ENCODE measurements at places on chromosomes 5 and 9.

GRCh38 chr5:144567421-144567780 is 396.7 kb downstream of the KCTD16 start:
- no peak for DNase-seq

DNA sequence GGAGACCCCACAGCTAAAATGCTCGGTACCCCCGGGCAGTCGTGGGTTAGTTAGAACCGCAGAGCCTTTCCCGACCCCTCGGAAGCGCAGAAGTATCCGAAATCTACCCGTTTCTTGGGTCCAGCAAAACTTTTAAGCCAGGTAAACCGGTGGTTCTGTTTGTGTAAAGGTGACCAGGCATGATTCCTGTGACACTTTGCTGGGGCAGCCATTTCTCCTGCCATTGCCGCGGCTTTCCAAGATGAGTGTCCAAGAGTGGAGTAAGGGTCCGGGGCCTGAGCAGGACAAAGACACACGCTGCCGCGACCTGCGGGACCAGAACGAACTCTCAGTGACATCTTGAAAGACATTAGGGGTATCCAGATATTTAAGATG is 655 bp downstream of the MARVELD2 start:
- no peak for DNase-seq

DNA sequence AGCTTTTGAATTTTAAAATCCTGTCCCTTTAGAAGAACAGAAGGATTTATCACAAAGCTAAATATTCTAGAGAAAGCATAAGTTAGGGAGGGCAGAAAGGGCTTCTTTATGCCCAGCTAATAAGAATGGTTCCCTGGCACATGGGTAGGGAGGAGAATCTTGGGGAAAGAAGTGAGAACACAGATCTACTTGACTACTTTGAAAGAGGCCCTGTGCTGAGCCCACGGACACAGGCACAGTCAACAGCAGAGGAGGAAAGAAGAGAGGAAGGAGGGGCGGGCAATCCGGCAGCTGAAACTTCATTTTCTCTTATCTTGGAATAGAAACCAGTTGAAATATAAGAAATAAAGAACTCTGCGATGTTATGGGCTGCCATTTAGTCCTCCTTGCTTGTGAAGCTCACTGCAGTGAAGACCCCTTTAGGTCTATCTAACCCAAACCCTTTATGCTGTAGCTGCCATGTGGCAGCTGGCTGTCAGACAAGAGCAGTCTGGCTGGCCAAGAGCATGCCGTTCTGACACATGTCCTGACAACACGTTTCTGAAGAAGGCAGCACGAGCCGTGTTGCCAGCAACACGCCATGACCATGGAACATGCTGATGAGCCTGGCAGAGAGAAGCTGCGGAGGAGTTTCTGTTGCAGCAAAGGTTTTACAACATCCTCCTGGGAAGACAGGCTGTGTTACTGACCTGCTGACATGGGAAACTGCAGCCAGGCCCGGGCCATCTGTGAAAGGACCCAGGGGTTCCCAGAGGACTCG is 34.2 kb downstream of the ABLIM3 start:
- DNase-seq: no peak

GRCh38 chr5:53017794-53018391 is 28.7 kb downstream of the ITGA2 start:
- no peak for DNase-seq

GRCh38 chr9:38157711-38158110 is 88.7 kb upstream of the SHB start:
- no peak for DNase-seq

DNA sequence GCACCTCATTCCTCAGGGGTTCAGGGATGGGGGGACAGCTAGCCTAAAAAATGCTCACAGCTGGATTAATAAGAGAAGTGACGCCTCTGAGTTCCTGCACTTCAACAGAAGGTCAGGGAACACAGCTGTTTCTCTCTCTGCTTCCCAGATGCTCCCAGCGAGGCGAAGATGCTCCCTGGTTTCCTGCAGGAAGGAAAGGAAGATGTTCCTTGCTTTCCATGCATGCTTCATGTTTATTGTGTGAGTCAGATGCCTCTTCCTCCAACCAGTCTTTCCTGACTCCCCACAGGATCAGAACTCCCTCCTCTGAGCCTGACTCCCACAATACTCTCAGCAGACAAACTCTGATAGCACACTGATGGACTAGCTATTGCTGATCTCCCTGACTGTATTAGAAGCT is 71.9 kb downstream of the MFAP3 start:
- no peak for DNase-seq

DNA sequence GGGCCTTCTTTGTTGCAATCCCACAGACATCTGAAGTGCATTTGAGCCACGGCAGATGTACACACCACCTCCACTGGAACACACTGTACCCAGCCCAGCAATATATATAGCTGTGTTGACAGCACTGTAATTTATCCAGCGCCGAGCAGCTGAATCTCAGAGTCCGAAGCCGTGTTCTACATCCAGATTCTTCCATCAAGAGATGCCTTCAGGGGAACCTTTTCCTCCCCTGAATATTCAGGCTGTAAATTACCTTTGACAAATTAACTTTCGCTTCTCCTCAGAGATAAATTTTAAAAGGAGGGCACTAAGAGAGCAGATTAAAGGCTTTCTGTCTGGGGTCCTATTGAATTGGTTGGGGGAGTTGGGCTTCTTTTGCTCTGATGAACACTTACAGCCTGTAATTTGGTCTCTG is 76.4 kb downstream of the ROR2 start:
- DNase-seq: no peak

GRCh38 chr5:139454568-139455290 is 7.8 kb downstream of the ECSCR start:
- DNase-seq: no peak

DNA sequence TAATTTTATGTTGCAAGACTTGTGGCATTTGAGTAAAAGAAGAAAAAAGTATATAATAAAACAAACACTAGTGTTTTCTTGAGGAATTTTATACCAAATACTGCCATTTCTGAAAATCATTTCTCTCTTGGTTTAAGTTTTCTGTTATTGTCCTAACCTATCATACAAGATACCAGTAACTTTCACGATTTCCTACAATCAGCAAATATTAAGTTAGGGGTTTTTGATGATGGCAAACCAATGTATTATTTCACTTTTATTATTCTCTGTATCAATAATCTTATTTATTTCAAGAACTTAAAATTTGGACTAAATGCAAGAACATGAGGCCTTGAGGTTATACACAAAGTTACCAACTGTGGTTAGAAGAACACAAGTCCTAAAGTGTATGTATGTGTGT is 109.0 kb upstream of the VCAN start:
- no peak for DNase-seq

DNA sequence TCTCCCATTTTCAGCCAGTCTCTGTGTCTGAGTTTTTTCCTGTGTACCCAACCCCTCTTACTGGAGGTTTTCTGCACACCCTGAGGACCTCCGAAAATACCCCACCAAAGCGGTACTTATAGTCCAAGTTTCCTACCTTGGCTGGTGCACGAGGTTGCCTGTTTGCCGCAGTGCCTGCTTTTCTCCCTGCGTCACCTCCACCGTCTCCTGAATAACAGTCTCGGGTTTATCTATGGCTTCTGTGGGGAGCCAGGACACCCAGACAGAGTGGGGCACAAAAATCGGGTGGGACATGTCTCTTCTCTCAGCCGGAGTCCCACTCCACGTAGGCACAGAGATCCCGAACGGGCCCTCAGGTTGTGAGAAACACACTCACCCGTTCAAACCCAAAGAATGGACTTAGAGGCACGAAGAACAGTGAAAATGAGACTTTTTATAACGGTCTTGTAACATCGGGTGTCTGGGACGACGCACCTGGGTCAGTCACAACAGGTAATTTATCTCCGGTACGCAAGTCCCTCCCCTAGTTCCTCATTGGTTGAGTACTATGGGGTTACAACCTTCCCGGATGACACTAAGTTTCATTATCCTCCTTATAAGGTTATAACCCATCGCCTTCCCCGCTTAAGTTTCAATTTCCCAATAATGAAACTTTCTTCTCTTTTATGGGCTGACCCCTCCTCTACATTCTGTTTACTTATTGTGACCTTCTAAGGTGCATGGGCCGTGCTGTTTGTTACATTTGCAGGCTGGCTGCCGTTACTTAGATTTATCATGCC is 970.2 kb upstream of the COX7C start:
- DNase-seq: no peak

GRCh38 chr5:74640954-74641734 is 616 bp upstream of the ENC1 start:
- peak; percentile 40 for DNase-seq

- DNase-seq: no peak
Measured at GRCh38 chr9:127890053-127890452, 9.3 kb downstream of the ST6GALNAC6 start.

GRCh38 chr5:143469125-143469524 is 65.6 kb upstream of the NR3C1 start:
- DNase-seq: no peak

GRCh38 chr9:87065981-87066380 is 118.7 kb upstream of the GAS1 start:
- no peak for DNase-seq

GRCh38 chr5:179746872-179747271 is 14.2 kb downstream of the MAML1 start:
- no peak for DNase-seq

DNA sequence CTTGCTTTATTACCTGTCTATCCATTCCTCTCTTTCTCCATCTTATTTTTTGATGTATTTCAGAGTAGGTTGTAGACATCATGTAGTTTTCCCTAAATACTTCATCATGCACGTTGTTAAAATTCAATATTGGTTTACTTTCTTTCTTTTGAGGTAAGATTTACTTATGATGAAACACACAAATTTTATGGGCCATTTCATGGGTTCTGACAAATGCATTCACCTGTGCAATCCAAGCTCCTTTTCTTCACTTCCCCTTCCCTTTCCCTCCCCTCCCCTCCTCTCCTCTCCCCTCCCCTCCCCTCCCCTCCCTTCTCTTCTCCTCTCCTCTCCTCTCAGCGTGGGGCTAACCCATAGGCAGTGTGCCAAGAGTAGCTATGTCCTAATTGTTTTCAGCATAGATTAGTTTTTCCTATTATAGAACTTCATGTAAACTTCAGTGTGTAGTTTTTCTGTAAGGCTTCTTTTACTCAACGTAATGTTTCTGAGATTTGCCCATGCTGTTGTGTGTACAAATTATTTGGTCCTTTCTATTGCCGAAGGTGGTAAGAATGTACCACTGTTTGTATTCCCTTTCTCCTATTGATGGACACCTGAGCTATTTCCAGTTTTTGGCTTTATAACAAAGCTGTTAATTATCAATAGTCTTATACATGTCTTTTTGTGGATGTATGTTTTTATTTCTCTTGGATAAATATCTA is 92.9 kb upstream of the CLINT1 start:
- DNase-seq: no peak

DNA sequence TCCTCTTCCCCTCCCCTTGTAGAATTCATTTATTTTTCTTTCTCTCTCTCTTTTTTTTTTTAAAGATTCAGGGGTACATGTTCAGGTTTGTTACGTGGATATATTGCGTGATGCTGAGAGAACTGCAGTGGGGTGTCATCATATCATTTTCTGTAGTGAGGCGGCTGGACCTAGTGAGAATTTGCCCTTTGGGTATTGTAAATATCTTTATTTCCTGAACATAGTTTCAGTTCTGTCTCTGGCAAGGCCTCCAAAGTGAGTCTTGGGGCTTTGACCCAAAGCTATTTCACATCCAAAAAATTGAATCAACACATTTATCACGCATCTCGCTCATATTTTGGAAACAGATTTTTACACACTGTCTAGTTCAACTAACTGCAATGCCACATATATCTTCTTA is 25.4 kb upstream of the MYOT start:
- DNase-seq: no peak

- no peak for DNase-seq
Measured at GRCh38 chr5:67561151-67561932, 364.7 kb upstream of the CD180 start.

DNA sequence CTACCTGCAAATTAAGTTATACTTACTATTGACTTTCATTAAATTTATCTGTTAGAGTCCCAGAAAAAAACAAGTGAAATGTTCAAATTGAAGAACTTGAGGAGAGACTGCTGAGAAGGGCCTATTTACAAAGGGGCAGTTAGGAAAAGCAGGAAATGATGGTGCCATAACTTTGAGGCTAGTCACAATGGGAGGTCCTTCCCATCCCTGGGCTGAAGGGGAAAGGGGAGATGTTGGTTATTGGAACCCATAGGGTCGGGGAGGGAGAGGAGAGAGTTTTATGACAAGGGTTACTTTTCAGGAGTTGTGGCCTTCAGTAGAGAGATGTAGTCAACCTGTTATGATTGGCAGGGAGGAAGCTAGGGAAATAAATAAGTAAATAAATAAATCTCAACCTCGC is 169.1 kb downstream of the DMRT2 start:
- DNase-seq: no peak

DNA sequence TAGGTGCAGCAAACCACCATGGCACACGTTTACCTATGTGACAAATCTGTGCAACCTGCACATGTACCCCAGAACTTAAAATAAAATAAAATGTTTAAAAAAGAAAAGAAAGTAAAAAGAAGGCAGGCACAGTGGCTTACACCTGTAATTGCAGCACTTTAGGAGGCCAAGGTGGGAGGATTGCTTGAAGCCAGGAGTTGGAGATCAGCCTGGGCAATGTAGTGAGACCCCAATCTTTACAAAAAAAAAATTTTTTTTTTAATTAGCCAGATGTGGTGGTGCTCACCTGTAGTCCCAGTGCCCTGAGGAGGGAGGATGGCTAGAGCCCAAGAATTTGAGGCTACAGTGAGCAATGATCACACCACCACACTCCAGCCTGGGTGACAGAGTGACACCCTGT is 12.5 kb upstream of the LHFPL2 start:
- DNase-seq: no peak

DNA sequence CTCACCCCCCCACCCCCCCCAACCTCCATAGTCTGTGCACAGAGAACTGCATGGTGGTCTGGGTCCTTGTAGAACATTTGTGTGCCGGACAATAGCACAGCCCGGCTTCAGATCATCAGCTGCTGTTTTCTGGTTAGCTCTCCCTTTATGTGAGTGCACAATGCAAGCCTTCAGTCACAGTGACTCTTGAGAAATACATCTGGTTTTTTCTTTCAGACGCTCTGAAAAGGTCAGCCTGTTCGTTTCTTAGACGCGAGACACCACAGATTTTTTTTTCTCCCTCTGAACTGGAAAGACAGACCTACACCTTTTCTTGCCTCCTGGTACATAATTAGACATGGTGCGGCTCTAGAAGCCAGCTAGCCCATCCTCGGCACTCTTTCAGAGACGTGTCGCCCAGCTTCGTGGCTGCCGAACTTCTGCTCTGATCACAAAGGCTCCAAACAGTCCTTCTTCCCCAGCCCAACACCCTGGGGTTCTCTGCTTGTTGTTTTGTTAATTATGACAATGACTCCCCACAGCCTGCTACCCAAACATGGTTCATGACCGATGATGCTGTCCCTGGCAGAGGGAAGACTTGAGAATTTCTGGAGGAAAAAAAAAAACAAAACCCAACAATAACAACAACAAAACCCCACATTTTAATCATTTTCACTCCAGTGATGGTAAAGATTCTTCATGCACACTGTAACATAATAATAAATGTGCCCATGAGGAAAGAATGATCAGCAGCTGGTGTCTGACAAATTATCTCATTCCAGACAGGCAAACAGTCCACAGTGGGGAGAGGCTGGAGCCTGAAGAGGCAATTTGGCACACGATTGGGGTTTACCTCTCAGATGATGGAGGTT is 241.4 kb upstream of the ZNF462 start:
- DNase-seq: no peak

- no peak for DNase-seq
Measured at GRCh38 chr5:79257314-79257713, 21.4 kb downstream of the JMY start.

- no peak for DNase-seq
Measured at GRCh38 chr9:32526707-32527048, 682 bp upstream of the RIGI start.

GRCh38 chr5:111158105-111158744 is 66.0 kb upstream of the CAMK4 start:
- peak; percentile 55 for DNase-seq
